Naive thymus-derived CD4-positive, alpha-beta T cell (primary cell): ENCODE measurements at places on chromosomes 4 and X. TPM values are rescaled to one million over a fixed set of nuclear protein-coding genes. Genes with fewer than 3 reads are reported as not detected.

DNA sequence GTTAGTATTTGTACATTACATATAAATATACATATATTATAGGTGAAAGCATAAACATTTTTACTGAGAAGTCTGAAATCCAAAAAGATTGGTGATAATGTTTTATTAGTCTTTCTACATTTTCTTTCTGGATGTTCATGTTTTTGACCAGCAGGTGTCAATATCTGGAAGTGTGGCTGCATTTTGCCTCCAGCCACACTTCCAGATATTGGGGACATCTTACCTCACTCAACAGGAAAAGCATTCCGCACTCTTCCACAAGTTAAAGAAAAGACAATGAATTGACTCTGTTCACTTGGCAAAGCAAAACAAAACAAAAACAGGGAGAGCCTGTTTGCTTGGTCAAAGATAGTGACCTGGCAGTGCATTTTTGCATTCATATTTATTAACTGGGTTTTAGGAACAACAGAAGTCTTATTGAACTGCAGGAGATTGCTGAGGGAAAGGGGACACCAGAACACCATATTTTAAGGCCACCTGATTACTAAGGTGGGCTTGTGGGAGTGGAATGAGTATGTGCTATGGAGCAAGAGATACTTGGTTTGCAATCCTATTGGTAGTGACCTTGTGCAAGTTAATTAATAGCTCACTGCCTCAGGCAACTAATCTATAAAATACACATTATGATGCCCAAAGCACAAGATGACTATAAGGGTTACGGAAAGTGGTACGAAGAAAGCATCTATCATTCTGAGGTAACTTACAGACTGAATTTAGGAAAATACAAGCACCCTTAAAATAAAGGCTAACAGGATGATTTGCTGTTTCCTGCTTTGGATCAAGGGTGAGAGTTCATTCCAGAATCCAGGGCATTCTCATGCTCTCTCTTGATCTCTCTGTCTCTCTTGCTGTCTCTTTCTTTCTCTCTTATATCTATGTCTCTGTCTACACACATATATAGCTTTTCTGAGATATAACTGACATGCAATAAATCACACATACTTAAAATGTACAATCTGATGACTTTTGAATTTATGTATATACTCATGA is 389.9 kb upstream of the EMCN start:
- no peak overlapping the region for H3K27ac ChIP-seq
- no peak overlapping the region for H3K4me3 ChIP-seq
- H3K4me1 ChIP-seq = no peaks in the 10 kb centered on the region
- DNase-seq = no peak
- no peaks in the 10 kb centered on the region for H3K27me3 ChIP-seq

DNA sequence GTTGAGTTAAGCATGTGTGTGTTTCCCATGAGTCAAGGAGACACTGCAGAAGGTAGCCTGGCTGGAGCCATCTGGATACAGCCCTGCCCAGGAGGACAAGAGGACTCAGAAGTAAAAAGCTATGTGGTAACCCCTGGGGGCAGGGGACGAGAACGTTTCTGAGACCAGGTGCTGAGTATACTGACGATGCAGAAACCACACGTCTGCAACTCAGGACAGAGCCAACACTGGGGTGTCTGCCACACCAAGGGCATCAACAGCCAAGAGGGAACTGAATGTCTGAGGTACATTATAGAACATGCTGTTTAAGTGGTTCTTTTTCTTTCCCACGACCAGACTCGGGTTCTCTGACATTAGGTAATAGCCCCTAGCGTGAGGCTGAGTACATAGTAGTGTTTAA is 94.1 kb upstream of the GPR34 start:
- no peak overlapping the region for H3K4me3 ChIP-seq
- no peaks in the 10 kb centered on the region for H3K27me3 ChIP-seq
- H3K4me1 ChIP-seq = no peaks in the 10 kb centered on the region
- H3K36me3 ChIP-seq = no peaks in the 10 kb centered on the region
- H3K27ac ChIP-seq = no peak overlapping the region

DNA sequence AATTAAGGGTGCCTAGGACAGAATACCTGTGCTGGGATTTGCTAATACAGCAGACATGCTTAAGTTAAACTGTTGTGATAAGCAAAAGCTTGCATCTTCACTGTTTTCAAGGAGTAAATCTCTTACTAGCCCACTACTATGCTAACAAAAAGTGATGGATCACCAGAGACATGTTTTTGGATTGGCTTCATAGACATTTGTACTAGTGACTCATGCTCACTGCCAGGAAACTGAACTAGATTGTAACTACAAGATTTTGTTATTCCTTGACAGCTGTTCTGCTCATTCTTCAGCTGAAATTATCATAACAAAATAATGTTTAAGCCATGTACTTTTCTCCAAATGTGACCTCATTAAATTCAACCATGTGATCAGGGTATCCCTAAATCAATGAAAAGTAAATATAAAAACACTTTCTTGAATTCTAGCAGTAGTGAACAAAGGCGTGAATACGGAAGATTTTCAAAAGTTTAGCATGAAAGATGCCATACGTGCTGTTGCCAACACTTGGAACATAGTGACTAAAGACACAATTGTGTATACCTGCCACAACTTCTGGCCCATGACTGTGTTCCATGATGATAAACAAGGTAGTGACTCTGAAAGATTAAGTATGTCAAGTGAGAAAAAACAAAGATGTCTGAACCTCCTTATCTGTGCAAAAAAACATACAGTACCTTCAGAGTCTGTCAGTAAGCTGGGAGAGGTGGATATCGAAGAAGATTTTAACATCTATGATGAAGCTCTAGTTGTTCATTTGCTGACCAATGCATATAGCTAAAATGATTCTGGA is 154.0 kb downstream of the BTC start:
- DNase-seq = no peak
- H3K36me3 ChIP-seq = no peaks in the 10 kb centered on the region
- H3K4me1 ChIP-seq = no peaks in the 10 kb centered on the region
- no peak overlapping the region for H3K27ac ChIP-seq
- no peaks in the 10 kb centered on the region for H3K27me3 ChIP-seq
- H3K4me3 ChIP-seq = no peak overlapping the region

DNA sequence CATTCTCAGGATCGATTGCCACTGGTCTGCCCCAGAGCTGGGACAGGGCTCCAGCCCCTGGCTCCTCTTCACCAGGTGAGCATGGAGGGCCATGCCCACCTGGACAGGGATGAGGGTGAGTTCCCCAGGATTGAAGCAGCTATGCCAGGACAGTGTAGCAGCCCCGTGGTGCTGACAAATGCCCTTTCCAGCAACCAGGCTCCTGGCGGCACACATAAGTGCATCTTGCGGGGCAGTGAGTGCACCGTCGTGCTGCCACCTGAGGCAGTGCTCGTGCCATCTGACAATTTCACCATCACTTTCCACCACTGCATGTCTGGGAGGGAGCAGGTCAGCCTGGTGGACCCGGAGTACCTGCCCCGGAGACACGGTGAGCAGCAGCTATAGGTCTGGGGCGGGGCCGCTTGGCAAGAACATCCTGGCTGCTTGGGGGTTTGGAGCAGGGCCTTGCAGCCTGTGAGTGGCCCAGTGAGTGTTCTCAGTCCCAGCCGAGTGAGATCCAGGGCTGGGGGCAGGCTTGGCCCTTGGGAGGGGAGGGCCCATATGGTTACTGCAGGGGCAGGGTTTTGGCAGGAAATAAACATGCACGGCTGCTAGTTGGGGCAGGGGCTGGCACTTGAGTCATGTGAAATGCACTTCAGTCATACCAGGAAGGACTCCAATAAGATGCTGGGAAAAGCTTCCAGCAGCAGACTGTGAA is 6.1 kb downstream of the IL9R start:
- no peak for DNase-seq
- no peak overlapping the region for H3K4me3 ChIP-seq
- H3K4me1 ChIP-seq = no peaks in the 10 kb centered on the region
- no peak overlapping the region for H3K27ac ChIP-seq

GRCh38 chr4:66853845-66854244 is 691.5 kb downstream of the CENPC start:
- H3K4me3 ChIP-seq = no peak overlapping the region
- no peaks in the 10 kb centered on the region for H3K36me3 ChIP-seq
- no peaks in the 10 kb centered on the region for H3K27me3 ChIP-seq
- H3K4me1 ChIP-seq = no peaks in the 10 kb centered on the region

- no peak overlapping the region for H3K4me3 ChIP-seq
- no peak for DNase-seq
- no peaks in the 10 kb centered on the region for H3K27me3 ChIP-seq
These were observed 232.2 kb upstream of the MAOA start for GRCh38 chrX:43423876-43424275.

GRCh38 chr4:145545031-145545430 is 63.4 kb downstream of the SMAD1 start:
- H3K27ac ChIP-seq = no peak overlapping the region
- H3K4me3 ChIP-seq = no peak overlapping the region
- H3K27me3 ChIP-seq = no peaks in the 10 kb centered on the region
- no peak for DNase-seq
- H3K4me1 ChIP-seq = no peaks in the 10 kb centered on the region

Gene GAGE12J
- total RNA-seq = not detected

DNA sequence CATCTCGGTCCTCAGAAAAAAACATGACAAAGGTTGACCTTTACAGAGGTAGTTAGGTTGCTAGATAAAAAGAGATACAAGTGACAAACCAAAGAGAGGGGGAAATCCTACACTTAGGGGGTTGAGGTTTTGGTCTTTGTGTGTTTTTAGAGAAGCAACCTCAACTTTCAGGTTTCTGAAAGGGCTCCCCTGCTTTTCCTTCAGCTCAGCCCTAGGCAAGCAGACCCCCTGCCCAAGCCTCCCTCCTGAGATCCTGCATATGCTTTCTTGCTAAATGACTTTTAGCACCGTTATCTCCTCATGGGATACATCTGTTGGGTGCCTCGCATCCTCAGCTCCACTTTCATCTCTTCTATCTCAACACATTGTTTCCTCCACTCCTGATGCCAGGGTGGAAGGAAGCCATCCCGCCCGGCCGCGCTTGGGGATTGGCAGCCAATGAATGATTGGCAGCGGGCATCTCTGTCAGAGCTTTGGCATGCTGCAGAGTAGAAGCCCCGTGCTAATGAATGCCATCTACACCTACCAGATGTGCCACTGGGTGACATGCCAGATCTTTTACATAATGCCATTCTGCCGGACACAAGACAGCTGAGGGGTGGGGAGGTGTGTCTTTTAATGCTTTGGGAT is 15.0 kb upstream of the PRDM8 start:
- no peaks in the 10 kb centered on the region for H3K36me3 ChIP-seq
- peaks cover 28% of the 10 kb centered on the region for H3K4me1 ChIP-seq
- H3K27ac ChIP-seq = peak overlapping the region; percentile 36
- DNase-seq = no peak
- no peaks in the 10 kb centered on the region for H3K27me3 ChIP-seq

DNA sequence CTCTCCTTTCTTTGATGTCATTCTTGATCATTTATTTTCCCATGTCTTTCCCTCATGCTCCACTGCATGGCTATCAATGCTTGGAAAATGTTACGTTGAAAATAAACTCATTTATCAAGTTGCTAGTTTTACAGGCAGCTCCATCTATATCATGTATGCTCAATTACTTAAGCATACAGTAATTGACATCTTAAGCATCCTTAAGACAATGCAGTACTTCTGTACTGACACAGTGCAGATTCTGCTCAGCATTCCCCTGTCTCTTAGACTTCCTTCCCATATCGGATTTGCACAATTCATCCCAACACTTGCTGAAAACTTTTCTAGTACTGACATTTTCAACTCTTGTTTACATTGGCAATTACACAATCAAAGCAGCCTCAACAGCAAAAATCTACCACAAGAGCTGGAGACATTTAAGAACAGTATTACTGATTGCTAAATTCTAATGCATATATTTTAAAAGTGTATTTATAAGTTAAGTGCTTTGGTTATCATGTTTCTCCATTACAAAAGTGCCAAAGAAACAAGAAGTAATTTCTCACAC is 165.6 kb downstream of the ATP10D start:
- DNase-seq = no peak
- H3K27me3 ChIP-seq = peaks cover 4% of the 10 kb centered on the region
- H3K27ac ChIP-seq = no peak overlapping the region
- H3K4me1 ChIP-seq = no peaks in the 10 kb centered on the region

Gene HTN3
- not detected for total RNA-seq

DNA sequence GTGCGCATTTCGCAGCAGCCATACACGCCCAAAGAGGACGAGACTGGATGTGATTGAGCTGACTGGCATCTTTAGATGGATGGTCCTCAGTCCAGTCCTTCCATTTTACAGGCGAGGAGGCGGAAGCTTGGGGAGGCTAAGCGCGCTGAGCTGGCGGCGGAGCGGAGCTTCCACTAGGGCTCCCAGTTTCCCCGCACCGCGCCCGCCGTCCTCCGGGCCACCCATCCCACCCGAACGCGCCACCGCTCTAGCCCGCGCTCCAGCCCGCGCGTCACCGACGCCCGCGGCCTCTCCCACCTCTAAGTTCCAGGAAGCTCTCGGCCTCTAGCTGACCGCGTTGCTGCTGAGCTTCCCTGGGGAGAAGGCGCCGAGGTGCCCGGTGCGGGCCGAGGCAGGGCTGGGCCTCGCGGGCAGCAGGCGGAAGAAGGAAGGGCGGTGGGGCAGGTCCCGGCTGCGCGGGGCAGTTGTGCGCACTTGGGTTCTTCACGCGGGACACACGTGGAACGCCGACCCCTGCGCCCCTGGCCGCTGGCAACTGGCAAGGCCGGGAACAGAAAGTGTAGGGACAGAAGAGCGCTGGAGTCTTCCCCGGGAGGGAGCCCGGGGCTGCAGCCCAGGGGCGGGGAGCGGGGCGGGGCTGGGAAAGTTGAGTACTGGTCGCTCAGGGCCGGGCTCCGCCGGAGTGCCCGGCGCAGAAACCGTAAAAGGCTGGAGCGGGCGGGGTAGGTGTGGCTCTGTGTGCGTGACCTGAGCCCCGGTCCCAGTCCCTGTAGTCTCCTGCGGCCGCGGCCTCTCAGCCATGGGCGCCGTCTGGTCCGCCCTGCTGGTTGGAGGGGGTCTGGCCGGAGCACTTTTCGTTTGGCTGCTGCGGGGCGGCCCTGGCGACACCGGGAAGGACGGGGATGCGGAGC is at the start of gene STBD1:
Gene STBD1, plus strand, starts transcription at position 763 of the 911 bp plus-strand sequence. Its CDS starts 37 bp downstream, at position 800.
- H3K27ac ChIP-seq = peak within 1 kb of the TSS; percentile 20
- no peaks in the 10 kb centered on the region for H3K27me3 ChIP-seq
- peaks cover 18% of the 10 kb centered on the region for H3K4me1 ChIP-seq

GRCh38 chrX:78331708-78332107 is 4.3 kb upstream of the CYSLTR1 start:
- H3K27ac ChIP-seq = peak overlapping the region; percentile 84
- no peak overlapping the region for H3K4me3 ChIP-seq
- H3K27me3 ChIP-seq = no peaks in the 10 kb centered on the region
- H3K4me1 ChIP-seq = peaks cover 38% of the 10 kb centered on the region
- no peaks in the 10 kb centered on the region for H3K36me3 ChIP-seq

GRCh38 chr4:83906561-83906960 is 370.7 kb downstream of the GPAT3 start:
- DNase-seq = no peak
- no peaks in the 10 kb centered on the region for H3K36me3 ChIP-seq
- no peaks in the 10 kb centered on the region for H3K4me1 ChIP-seq
- no peak overlapping the region for H3K4me3 ChIP-seq
- no peaks in the 10 kb centered on the region for H3K27me3 ChIP-seq

GRCh38 chr4:35105486-35105885 is 1138.8 kb downstream of the ARAP2 start:
- no peak for DNase-seq
- H3K27me3 ChIP-seq = no peaks in the 10 kb centered on the region
- no peaks in the 10 kb centered on the region for H3K36me3 ChIP-seq
- no peak overlapping the region for H3K27ac ChIP-seq
- no peak overlapping the region for H3K4me3 ChIP-seq

Gene SOD3
- not detected for total RNA-seq

Gene RASL11B
- total RNA-seq = not detected

Gene GLRA3
- total RNA-seq = not detected

- no peaks in the 10 kb centered on the region for H3K4me1 ChIP-seq
- no peak overlapping the region for H3K4me3 ChIP-seq
- no peaks in the 10 kb centered on the region for H3K27me3 ChIP-seq
- no peak overlapping the region for H3K27ac ChIP-seq
- H3K36me3 ChIP-seq = no peaks in the 10 kb centered on the region
These were observed 53.1 kb downstream of the ATXN3L start for GRCh38 chrX:13266641-13267345.
